ENCODE measurements at places on chromosomes 4 and X. TPM values are rescaled to one million over a fixed set of nuclear protein-coding genes. Genes with fewer than 3 reads are reported as not detected.

Gene SLITRK4
- total RNA-seq, result 0.15 TPM

Gene TRAPPC11
- 46.2 TPM for total RNA-seq

Gene MAGEA12
- 0.24 TPM for total RNA-seq

Gene STATH
- total RNA-seq, result not detected

Data from motor neuron (in vitro differentiated cells).